ENCODE measurements at places on chromosomes 7 and 10.

- DNase-seq = no peak
Measured at GRCh38 chr10:119473771-119474170, 68.7 kb downstream of the RGS10 start.

DNA sequence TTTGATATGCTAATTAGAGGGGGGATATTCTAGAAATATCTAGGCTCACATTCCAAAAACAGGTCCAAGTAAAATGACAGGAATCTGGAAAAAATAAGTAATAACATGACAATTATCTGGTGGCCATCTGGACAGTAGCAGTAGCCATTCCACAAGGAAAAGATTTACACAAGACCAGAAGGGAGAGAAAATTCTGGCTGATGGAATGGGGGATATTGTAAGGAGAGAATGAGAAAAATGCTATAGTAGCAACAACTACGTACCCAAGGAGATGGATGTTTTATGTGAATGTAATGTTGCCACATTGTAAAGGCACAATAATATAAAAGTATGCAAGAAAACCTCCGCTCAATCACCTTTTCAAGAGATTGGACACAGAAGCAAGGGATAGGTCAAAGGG is 5.4 kb downstream of the MYOF start:
- no peak for DNase-seq

DNA sequence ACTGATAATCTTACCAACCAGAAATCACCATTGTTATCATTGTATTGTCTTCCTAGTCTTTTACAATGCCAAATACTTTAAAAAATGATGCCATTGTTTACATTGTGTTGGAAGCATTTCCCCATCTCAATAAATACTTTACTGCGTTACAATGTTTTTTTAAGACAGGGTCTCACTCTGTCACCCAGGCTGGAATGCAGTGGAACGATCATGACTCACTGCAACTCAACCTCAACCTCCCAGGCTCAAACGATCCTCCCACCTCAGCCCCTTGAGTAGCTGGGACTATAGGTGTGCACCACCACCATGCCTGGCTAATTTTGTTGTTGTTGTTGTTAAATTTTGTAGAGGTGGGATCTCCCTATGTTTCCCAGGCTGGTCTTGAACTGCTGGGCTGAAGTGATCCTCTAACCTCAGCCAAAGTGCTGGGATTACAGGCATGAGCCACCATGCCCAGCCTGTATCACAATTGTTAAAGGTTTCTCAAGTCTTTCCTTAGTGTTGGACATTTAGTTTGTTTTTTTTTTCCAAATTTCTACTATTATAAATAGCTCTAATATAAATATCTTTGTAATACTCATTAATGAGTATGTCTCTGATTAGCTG is 13.5 kb downstream of the LRMDA start:
- no peak for DNase-seq

DNA sequence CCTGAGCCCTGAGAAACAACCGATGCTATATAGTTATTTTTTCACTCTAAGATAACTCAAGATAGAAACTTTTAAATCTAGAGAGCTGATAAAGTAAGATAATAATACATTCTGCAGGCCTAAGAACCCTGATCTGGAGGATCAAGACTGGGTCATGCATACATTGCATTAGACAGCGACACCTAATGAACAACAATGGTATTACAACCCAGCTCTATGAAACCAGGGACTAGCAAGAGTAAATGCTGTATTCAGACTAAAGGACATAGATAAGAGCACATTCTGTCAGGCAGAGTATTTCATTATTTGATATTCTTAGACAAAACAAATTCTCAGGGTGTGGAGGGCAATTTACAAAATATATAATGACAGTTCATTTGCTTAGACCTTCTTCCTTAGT is 148.6 kb downstream of the GRK5 start:
- DNase-seq = no peak

DNA sequence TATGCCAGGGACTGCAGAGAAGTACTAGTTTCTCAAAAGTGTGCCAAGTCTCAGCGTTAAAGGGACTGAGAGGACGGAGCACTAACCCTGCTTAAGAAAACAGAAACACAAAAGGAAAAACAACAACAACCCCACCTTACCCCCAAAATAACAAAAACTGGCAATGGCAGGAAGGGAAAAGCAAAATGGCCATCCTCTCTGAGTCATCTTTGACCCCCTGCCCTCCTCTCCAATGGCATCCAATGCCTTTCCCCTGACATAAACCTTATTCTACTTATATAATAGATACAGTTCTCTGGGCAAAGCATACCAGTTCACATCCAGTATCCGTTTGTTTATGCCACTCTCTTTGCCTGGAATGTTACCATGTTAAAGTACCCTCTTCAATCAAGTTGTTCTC is 1.6 kb downstream of the POLR1F start:
- no peak for DNase-seq

DNA sequence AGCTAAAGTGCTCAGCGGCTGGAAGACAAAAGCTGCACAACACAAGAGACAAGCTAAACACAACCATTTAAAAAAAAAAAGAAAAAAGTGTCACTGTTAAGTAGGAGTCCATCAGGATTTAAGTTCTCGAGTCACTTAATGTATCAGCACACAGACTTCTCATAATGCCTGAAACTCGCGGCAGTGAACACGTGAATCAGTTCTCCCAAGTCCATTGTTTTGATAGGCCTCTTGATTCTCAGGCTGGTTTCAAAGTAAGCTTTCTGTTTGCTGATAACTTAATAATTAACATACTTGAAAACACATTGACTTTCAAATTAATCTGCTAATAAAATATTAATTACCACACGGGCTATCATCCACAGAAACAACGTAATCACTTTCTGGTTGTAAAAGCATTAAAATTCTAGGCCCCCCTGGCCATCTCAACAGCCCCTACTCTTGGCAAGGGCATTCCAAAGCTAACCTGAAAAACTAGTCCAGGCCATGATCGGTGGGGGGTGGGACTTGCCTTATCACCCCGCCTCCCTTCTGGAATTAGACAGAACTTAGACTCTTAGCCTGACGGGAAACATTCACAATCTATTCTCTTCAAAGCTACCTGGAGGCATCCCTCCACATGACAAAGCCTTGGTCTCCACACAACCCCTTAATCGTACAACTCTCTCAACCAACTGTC is 129.0 kb downstream of the DIP2C start:
- DNase-seq = no peak

GRCh38 chr7:8433477-8434289 is at the start of gene NXPH1:
NXPH1 (plus strand) TSS chr7:8433609.
- no peak for DNase-seq

- DNase-seq = no peak
Measured at GRCh38 chr10:49600781-49601400, 9.2 kb upstream of the SLC18A3 start.

DNA sequence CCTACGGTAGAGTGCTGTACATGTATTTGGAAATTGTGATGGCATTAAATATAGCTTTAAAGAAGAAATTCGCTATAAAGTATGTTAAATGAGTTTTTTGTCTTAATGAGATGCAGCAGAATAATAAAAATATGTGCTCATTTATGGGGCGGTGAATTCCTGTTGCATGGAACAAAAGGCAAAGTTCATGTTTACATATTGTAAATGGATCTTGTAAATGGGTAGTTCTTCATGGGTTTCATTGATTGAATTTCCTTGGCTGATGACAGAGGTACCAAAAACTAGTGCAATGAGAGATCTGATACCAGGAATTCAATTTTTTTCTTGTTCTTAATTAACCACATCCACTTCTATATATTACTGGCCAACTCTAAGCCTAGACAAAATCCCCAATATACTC is 284.2 kb downstream of the SUGCT start:
- no peak for DNase-seq

DNA sequence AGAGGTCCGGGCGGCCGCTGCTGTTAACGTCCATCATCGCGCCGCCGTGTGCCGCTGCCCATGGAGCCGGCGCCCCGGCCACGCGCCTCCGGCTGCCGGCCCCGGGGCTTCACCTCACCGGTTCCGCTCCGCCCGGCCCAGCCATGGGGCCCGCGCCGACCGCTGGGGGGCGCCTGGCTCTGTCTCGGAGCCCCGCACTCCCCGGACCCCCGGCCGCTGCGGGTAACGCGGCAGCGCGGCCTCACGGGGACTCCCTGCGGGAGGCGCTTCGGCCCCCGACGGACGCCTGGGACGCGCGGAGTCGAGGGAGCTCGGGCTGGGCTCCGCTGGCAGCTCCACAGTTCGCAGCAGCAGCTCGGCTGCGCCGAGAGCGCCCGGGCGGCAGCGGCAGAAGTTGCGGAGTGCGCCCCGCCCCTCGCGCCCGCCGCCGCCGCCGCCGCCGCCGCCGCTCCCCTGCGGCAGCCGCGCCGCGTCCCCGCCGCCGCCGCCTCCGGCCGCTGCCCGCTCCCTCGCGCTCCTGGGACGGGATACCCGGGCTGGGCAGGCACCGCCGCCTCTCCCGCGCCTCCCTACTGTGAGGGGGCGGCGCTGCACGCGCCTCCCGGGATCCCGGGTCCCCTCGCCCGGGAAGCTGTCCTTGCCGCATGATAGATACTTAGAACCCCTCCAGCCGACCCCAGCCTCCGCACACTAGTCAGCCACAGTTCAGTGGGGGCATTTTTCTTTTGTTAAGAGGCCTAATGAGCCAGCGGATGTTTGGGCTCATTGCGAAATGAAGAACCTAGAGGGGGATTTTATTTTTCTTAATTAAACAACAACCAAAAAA is at the start of gene HTR7:
HTR7 (minus strand) TSS at position 405 of the 826 bp plus-strand sequence; CDS start at position 37, 368 bp downstream.
- DNase-seq = no peak

- DNase-seq = no peak
Measured at GRCh38 chr10:11655836-11656235, 44.4 kb upstream of the USP6NL start.

DNA sequence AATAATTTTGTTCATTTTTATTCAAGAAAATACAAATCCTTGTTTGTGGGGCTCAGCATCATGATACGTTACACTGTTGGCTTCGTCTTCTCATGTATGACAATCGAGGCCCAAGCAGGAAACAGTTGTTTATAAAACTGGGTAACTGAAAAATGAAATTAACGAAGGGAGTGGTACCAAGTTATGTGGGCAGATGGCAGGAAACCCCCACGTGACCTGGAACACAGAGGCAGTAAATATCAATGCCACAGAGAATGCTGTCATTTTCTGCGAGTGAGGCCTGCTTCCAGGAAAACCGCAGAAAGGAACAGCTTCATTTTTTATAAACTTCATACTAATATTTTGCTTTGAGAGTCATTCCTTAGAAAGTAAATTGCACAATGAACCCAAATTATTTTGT is 201.0 kb upstream of the ADARB2 start:
- no peak for DNase-seq

- DNase-seq = no peak
Measured at GRCh38 chr10:67043041-67043440, 117.2 kb downstream of the LRRTM3 start.

- no peak for DNase-seq
Measured at GRCh38 chr7:45638916-45639315, 64.7 kb downstream of the ADCY1 start.

- DNase-seq = no peak
Measured at GRCh38 chr7:84145892-84146291, 48.7 kb downstream of the SEMA3A start.

All from NCI-H2107 (cell line).